ENCODE measurements at places on chromosomes 16 and 17.
A peak's percentile ranks its signal among the peaks of the same experiment; 100 is the strongest.

- DNase-seq = peak; percentile 62
These were observed 563.9 kb downstream of the TOX3 start for GRCh38 chr16:51982715-51983680.

DNA sequence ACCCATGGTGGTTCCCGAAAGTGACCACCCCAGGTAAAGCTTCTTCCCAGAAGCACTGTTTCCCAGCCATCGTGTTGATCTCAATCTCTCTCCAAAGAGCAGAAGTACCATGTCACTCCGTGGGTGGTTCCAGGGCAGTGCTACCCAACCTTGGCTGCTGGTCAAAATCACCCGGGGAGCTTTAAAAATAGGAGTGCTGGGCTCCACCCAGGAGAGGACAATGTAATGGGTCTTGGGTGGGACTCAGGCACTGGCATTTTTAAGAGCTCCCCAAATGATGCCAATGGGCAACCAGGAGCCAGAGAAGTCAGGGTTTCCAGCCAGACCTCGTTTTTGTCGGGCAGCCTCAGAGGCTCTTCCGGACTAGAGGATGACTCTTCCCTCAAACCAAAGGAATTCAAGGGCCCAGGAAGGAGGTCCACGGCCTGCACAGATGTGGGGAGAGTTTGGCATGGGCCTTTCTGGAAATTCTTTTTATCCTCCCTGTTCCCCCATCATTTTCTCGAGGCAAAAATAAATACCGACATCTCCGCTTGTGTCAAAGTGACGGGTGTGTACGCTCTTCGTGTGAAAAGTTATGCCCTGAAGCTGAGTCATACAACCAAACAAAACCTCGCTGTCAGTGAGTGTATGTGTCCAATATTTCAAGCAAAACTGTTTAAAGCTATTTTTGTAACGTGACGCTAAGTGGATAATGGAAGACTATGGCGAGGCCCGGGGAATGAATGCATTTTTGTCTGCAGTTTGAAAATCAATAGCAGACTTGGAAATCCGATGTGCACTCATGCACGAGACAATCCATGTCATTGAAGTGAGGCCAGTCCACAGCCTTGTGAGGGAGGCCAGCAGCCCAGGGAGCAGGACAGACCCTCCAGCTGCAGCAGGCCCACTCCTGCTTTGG, 364.1 kb downstream of the FOXL1 start:
- DNase-seq = no peak

GRCh38 chr17:70796757-70797156, 627.4 kb downstream of the KCNJ2 start:
- no peak for DNase-seq

GRCh38 chr17:50474523-50474922, 4.1 kb upstream of the RSAD1 start:
- DNase-seq = no peak

GRCh38 chr17:43342589-43342890, 56.3 kb upstream of the ARL4D start:
- DNase-seq = no peak
